Activated naive CD8-positive, alpha-beta T cell treated with anti-CD3 and anti-CD28 coated beads for 36 hours (primary cell): ENCODE measurements at places on chromosomes 1 and 21. TPM values are rescaled to one million over a fixed set of nuclear protein-coding genes. Genes with fewer than 3 reads are reported as not detected.

- H3K36me3 ChIP-seq, result peaks cover 58% of the 10 kb centered on the region
- H3K4me1 ChIP-seq, result no peaks in the 10 kb centered on the region
- no peak overlapping the region for H3K27ac ChIP-seq
- no peak overlapping the region for H3K4me3 ChIP-seq
Measured at GRCh38 chr1:41547781-41548560, 63.5 kb upstream of the EDN2 start.

The KRTAP19-1 gene
- total RNA-seq, result not detected

GRCh38 chr1:183185941-183186490 lies at the start of gene LAMC2:
Gene LAMC2, plus strand, starts transcription at chr1:183186264. Its CDS starts 89 bp downstream, at chr1:183186353.
- no peaks in the 10 kb centered on the region for H3K36me3 ChIP-seq
- H3K4me3 ChIP-seq, result peak within 1 kb of the TSS; percentile 23
- peak; percentile 24 for DNase-seq
- H3K27me3 ChIP-seq, result peaks cover 30% of the 10 kb centered on the region
- peaks cover 4% of the 10 kb centered on the region for H3K4me1 ChIP-seq

DNA sequence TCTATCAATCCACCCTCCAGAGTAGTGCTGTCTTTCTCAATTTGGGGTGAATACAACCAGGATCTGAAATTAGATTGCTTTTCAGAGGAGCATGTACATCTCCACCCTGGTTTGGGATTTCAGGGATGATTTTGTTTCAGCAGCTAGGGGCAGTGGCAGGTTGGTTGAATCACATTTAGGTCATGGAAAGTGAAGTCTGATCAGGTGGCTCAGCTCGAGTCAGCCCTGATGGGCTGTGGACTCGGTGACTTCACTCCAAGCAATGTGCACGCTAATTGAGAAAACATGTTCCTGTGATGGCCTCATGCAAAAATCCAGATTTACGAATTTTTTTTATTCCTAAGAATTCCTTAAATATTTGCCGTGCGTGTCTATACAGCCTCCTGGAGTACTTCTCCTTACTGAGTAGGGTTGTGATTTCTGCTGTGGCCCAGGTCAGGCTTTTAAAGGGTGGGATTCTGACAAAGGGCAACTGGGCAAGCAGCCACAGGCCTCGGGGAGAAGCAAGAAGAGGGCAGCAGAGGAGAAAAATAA lies 7.5 kb downstream of the NGF start:
- H3K4me3 ChIP-seq, result no peak overlapping the region
- H3K27me3 ChIP-seq, result peaks cover 27% of the 10 kb centered on the region
- no peak for DNase-seq
- peaks cover 2% of the 10 kb centered on the region for H3K4me1 ChIP-seq
- H3K27ac ChIP-seq, result no peak overlapping the region

GRCh38 chr1:46508757-46509156 lies 19.1 kb downstream of the DMBX1 start:
- no peak overlapping the region for H3K27ac ChIP-seq
- H3K4me1 ChIP-seq, result no peaks in the 10 kb centered on the region
- H3K4me3 ChIP-seq, result no peak overlapping the region
- no peaks in the 10 kb centered on the region for H3K36me3 ChIP-seq
- H3K27me3 ChIP-seq, result peaks cover 8% of the 10 kb centered on the region

- DNase-seq, result peak; percentile 77
- H3K4me1 ChIP-seq, result peaks cover 30% of the 10 kb centered on the region
- H3K4me3 ChIP-seq, result no peak overlapping the region
- no peaks in the 10 kb centered on the region for H3K27me3 ChIP-seq
- no peaks in the 10 kb centered on the region for H3K36me3 ChIP-seq
Measured at GRCh38 chr21:45228171-45228641, 59.5 kb downstream of the POFUT2 start.

- H3K4me1 ChIP-seq, result no peaks in the 10 kb centered on the region
- H3K27me3 ChIP-seq, result no peaks in the 10 kb centered on the region
- peaks cover 15% of the 10 kb centered on the region for H3K36me3 ChIP-seq
- DNase-seq, result no peak
- H3K4me3 ChIP-seq, result no peak overlapping the region
- no peak overlapping the region for H3K27ac ChIP-seq
Measured at GRCh38 chr1:95257758-95258157, 23.7 kb downstream of the RWDD3 start.

The C1orf185 gene
- not detected for total RNA-seq
